ENCODE measurements at places on chromosomes 2 and 18.

- no peak for DNase-seq
Measured at GRCh38 chr2:130901061-130901460, 64.3 kb downstream of the ARHGEF4 start.

DNA sequence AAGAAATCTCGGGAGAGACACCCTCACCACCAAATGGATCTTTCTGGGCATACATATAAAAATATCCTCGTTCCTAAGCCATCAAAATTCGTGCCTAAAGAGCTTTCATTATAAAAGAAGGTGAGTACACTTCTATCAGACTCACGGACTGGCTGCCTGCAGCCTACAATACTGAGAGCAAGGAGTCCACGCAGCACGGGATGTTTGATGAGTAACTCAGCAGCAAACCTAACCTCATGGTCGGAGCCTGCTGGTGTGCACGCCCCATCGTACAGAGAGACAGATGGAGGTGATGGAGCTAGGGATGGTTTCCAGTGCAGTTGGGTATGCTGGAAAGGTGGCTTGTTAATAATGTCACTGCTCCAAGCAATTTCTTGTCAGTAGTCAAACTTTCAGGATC is 256.2 kb downstream of the FIGN start:
- no peak for DNase-seq

DNA sequence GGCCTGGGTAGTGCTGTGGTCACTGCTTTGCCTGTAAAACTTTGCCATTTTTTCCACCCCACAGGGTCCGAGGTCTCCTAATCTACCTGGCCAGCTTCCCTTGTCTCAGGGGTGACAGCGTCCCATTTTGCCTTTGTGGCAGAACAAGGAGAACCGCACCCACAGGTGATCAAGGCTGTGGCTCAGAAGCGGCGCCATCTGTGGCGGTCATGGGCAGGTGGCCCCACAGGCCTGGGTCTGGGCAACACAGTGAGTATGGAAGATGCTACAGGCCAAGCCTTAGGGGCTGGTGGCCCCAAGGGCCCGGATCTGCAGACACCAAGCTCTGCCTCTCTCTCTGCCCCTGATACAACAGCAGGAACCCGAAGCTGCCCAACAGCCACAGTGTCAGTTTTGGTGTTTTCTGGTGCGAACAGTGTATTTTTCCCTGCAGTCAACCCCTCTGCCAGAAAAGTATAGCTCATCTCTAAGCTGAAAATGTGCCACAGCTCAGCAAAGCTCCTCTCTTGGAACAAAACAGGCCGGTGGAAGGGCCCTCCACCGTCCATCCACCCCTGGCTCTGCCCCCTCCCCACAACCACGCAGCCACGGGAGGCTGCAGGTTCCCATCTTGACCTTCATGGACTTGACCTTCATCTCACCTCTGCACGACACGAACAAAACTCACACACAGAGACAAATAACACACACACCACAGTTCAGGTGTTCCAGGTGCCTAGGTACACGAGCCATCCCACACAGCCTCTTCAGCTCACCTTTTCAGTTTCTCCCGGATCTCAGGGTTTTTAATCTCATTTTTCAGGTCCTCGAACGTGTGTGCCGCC is 96.7 kb downstream of the PXDN start:
- no peak for DNase-seq

DNA sequence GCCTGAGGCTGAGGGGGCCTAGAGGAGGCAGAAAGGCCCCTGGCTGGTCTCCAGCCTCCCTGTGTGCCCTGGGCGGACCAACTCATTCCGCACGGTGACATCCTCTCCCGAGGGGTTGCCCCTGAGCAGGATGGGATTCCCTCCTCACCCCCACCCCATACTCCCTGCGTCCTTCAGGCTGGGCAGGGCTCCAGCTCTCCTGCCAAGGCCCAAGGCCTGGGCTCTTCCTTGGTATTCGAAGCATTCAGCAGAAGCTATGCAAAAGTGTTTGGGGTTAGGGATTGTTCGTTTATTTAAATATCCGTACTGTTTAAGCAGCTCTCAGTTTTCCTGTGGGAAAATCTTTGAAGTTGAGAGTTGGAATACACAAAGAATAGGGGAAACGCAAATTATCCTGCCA is 113.1 kb upstream of the RAB12 start:
- no peak for DNase-seq

DNA sequence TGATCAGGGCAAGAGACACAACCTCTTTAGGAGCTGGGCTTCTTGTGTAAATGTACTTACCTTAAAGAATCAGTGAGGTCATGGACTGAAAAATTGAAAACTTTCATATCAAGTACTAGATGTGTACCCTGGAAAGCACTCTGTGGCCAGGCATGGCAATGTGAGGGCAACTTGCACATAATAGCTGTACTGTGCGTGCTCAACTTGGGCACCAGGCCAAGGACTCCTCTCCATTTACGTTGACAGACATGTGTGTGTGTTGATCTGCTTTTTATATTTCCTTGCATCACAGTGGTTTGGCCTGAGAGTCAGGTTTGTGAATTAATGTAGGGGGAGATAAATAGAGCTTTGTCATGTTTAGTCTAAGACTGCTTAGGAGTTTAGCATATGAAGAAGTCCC is 669.5 kb upstream of the REG3G start:
- DNase-seq = no peak

- no peak for DNase-seq
Measured at GRCh38 chr2:142254031-142254430, 123.2 kb upstream of the LRP1B start.

- no peak for DNase-seq
Measured at GRCh38 chr2:86036669-86037138, 69.0 kb downstream of the POLR1A start.

GRCh38 chr2:238586931-238587775 is 160.4 kb downstream of the ASB1 start:
- no peak for DNase-seq

- DNase-seq = no peak
Measured at GRCh38 chr2:67671464-67672450, 274.6 kb downstream of the ETAA1 start.
